ENCODE measurements at places on chromosomes 2 and 18.
A peak's percentile ranks its signal among the peaks of the same experiment; 100 is the strongest.

DNA sequence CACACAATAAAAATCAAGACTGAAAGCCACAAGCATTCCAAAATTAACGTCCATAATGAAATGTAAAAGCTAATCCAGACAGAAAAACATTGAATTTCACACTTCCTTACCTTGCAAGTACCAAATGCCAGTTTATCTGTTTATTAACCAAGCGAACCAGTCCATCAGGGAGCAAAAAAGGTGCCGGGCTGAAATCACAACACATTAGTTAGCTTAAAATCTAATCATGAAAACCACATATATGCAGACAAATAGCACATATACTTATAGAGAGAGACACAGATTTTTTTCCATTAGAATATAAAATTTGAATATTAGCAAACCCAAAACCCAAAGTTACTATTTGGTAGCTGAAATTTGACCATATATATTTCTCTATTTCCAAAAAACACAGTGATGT is 7.2 kb downstream of the NBAS start:
- no peak for DNase-seq

DNA sequence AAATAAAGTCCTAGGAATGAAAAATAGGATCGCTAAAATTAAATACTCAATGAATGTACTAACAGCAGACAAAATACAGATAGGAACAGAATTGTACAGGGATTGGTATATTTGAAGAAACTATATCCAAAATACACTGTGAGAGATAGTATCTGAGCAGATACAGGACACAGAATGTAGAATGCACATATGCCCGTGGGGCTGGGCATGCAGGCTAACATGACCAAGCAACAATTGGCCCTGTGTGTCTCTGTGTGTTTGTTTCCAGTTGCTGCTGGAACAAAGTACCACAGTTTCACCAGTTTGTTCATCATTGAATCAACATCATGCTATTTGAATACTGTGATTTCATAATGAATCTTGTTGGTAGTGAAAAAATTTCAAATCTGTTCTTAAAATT is 127.6 kb downstream of the PMAIP1 start:
- DNase-seq: no peak

GRCh38 chr2:42249887-42250286 is 80.7 kb downstream of the EML4 start:
- peak; percentile 73 for DNase-seq

GRCh38 chr2:57890464-57890863 is 156.1 kb upstream of the VRK2 start:
- DNase-seq: no peak

GRCh38 chr2:197296835-197297234 is 13.7 kb downstream of the ANKRD44 start:
- DNase-seq: no peak

GRCh38 chr2:17413036-17413435 is 105.2 kb downstream of the RAD51AP2 start:
- DNase-seq: no peak

DNA sequence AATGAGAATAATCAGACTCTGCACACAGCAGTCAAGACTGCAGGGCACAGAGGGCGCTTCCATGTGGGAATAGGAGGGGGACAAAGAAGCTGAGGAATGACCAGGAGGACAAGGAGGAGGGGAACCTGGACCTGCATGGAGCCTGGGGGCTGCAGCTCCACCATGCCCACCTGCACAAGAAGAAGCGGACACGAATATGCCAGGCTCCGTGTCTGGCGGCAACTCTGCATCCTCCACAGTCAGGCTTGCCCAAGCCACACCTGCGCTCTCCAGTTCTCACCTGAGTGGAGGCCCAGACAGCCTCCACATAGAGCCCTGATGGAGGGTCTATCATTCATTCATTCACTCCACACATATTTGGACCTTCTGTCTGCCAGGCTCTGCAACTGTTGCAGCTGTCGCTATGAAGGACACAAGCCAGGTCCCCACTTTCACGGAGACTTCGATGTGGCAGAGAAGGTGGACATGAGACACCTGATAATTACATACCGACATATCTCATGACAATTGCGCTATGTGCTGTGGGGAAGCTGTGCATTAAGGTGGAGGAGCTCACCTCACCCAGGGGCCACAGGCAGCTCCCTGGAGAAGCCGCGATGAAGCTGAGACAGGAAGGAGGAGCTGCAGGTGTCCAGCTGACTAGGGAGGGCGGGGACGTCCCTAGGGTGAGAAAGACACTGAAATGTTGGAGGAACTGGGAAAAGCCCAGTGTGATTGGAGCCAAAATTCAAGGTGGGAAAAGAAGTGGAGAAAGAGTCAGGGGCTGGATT is 159.2 kb downstream of the INHBB start:
- no peak for DNase-seq

GRCh38 chr2:18750672-18751554 is 161.5 kb upstream of the NT5C1B start:
- DNase-seq: no peak
